ENCODE measurements at places on chromosomes 7 and 10.

DNA sequence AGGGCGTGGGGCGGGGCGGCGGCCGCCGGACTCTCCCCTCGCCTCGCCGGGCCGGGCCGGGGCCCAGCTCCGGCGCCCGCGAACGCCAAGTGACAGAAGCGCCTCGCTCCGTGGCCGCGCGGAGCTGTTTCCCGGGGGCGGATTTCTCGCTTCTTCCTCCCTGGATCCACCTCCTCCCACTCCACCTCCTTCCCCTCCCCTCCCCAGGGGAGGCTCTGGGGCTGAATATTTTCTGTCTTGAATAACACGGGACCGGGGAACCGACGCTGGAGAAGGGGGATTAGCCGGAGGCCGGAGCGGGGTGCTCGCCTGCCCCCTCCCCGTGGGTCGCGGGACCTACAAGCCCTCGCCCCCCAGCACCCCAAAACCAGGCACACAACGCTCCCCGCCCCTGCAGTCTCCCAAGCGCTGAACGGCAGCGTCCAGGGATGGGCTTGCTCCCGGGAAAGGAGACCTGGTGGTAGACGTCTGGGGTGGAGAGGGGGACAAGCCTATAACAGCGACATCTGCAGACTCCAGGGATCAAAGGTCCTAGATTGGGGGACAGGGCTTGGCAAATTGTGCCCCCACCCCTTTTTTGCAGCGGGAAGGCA, at the start of gene ARHGAP21:
Gene ARHGAP21, minus strand, starts transcription at position 100 of the 593 bp plus-strand sequence. CDS start 1,988 bp downstream, outside the sequence.
- DNase-seq: peak; percentile 77

DNA sequence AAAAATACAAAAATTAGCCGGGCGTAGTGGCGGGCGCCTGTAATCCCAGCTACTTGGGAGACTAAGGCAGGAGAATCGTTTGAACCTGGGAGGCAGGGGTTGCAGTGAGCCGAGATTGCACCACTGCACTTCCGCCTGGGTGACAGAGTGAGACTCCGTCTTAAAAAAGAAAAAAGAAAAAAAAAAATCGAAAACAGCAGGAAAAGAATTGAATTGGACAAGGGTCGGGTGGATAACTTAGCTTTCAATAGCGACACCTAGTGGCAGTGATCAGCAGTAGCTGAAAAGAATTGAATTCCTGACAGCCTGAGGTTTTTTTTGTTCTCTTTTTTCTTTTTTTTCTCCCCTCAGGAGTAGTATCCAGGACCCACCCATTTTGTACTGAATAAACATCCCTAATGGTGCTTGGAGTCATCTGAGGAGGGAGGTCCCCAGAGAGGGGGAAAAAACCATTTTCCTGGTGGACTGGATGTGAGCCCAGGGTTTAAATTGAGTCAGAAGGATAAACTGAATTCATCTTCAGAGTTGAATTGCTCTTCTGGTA, 55.1 kb downstream of the CYCS start:
- DNase-seq: peak; percentile 47

- peak; percentile 9 for DNase-seq
Observed at GRCh38 chr10:2927958-2928840, 139.1 kb upstream of the PFKP start.

DNA sequence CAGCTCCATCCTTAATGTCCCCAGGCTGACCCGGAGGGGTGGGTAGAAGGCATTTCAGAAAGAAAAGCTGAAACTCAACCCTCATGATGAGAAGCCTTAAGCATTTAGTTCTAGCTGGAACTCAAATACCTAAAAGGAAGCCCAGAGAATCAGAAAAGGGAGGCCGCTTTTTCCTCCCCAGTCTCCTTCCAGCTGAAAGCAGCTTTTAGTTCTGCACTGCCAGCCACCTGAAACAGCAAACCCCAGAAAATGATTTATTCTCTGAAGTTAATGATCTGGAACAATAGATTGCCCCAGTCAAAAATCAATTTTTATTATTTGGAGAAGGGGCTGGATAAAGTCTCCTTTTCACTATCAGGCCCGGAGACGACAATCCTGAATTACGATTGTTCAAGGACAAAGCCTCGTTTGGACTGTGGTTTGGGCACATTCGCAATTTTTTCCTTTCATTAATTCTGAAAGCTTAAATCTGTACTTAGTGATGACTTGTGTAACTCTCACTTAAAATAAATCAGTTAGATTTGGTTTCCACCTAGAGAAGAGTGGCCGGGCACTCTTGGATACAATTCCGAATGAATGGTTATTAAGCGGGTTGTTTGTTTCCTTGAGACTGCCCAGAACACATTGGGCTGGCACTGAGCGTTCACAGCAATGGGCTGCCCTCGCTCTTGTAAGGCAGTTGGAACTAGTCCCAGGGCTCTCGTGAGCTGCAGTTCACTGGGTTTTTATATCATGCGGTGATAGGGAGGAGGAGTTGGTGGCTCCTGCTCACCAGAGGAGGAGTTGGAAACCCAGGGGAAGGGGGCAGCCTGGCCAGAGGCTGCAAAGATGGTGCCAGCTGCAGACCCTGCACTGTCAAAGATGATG, 262.2 kb downstream of the CCSER2 start:
- DNase-seq: no peak

DNA sequence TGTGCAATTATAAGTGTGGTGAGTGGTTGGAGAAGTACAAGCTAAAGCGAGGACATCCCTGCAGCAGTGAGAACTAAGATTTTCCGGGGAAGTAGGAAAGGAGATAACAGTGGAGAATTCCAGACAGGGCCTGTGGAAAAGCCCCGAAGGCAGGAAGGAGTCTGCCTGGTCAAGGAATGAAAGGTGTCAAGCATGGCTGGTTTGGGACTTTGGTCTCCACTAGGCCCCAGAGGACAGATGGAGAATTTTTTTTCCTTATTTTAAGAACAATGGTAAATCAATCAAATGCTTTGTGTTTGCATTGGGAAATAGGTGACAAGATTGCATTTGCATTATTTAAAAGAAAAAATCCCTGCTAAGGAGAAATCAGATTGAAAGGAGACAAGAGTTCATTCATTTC, 3.2 kb upstream of the CEP55 start:
- no peak for DNase-seq

GRCh38 chr7:1609023-1609422, 39.2 kb upstream of the PSMG3 start:
- DNase-seq: no peak

DNA sequence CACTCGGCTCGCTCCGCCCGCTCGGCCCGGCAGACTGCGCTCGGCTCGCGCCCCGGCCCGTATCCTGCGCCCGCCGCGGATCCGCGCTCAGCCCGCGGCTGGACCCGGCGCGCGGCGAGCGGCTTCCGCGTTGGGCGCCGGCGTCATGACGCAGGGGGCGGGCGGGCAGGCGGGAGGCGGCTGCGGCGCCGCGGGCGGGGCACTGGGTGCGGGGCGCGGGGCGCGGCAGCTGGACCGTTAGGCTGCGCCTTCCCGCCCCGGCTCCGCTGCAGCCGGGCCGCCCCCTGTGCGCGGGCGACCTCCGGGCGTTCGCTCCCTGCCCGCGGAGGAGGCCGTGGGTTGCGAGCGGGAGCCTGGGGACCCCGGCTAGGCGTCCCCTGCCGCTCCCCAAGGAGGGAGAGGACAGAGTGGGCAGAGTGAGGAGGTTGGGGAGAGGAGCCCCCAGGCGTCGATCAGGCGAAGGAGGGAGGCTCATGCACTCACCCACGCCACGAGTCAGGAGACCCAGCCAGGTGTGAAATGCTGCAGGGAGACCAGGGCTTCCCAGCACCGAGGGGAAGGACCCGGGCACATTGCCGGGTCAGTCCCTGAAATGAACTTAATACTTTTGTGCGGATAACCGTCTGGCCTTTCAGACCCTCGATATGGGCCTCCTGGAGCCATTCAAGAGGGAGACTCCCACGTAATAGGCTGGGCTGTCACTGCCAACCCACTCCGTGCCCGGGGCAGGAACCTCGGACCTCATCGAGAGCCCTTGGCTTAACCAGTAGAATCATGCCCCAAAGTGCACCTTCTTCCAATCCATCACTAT, at the start of gene PIP4K2A:
Gene PIP4K2A, minus strand, starts transcription at position 100 of the 811 bp plus-strand sequence. CDS start 252 bp downstream, outside the sequence.
- peak; percentile 93 for DNase-seq

GRCh38 chr7:20312562-20312961, 18.1 kb upstream of the ITGB8 start:
- DNase-seq: no peak

DNA sequence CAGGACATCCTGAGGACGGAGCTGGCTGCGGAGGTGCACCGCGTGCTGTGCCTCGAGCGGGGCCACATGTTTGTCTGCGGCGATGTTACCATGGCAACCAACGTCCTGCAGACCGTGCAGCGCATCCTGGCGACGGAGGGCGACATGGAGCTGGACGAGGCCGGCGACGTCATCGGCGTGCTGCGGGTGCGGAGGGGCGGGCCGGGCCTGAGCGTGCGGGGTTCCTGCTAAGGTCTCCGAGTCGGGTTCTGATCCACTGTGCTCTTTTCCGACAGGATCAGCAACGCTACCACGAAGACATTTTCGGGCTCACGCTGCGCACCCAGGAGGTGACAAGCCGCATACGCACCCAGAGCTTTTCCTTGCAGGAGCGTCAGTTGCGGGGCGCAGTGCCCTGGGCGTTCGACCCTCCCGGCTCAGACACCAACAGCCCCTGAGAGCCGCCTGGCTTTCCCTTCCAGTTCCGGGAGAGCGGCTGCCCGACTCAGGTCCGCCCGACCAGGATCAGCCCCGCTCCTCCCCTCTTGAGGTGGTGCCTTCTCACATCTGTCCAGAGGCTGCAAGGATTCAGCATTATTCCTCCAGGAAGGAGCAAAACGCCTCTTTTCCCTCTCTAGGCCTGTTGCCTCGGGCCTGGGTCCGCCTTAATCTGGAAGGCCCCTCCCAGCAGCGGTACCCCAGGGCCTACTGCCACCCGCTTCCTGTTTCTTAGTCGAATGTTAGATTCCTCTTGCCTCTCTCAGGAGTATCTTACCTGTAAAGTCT, 10.4 kb downstream of the ATG9B start:
- DNase-seq: peak; percentile 93

GRCh38 chr7:946256-946996, 8.1 kb downstream of the ADAP1 start:
- no peak for DNase-seq

DNA sequence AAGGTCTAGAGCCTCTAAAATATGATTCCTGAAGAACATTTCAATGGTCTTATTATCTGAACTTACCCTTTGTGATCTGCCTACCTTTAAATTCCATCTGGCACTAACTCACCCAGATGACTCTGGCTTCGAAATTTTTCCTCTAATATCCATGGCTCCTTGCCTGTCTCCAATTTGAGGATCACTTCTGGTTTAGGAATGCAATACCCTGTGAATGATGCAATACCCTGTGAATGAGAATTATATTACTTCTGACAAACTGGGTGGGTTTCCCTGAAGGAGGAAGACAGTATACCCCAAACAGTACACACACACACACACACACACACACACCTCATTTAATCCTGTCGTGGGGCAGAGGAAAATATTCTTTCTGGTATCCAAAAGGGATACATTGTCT, 115.3 kb downstream of the ZNF33B start:
- DNase-seq: no peak

GRCh38 chr7:24290004-24290641, 6.1 kb downstream of the NPY start:
- DNase-seq: peak; percentile 4

DNA sequence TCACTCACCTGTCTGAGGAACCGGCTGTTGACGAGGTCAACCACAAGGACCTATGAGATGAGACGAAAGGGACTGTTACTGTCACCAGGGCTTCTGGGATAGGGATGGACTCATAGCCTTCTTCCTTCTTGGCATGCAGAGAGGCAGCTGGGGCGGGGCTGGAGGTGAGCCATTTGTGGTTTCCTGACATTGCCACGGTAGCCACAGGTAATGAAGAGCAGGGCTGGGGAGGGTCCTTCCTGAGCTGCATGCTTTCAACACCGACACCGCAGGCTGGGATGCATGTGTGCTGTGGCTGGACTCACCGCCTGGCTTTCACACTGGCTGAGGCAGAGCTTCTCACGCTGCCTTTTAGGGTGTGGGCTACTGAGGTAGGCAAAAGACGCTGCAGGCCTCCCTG, 46.4 kb upstream of the MKRN1 start:
- DNase-seq: no peak

DNA sequence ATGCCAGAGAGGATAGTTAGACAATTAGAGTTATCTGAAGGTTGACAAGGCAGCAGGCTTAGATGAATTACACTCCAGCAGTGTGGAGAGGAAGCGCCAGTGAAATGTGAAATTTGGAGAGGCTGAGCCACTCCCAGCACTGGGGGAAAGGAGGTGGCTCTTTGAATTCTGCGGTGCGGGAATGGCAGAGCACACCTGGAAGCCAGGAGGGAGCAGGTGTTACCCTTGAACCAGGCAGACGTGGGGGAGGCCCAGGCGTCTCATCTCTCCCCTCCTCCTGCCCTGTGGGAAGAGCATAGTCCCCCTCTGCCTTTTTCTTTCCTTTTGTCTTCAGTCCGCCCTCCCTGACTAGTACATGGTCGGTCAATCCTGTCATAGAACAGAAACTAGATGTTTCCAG, 203.1 kb downstream of the DPP6 start:
- DNase-seq: no peak

- no peak for DNase-seq
Observed at GRCh38 chr10:5737352-5737751, 52.7 kb downstream of the TASOR2 start.

DNA sequence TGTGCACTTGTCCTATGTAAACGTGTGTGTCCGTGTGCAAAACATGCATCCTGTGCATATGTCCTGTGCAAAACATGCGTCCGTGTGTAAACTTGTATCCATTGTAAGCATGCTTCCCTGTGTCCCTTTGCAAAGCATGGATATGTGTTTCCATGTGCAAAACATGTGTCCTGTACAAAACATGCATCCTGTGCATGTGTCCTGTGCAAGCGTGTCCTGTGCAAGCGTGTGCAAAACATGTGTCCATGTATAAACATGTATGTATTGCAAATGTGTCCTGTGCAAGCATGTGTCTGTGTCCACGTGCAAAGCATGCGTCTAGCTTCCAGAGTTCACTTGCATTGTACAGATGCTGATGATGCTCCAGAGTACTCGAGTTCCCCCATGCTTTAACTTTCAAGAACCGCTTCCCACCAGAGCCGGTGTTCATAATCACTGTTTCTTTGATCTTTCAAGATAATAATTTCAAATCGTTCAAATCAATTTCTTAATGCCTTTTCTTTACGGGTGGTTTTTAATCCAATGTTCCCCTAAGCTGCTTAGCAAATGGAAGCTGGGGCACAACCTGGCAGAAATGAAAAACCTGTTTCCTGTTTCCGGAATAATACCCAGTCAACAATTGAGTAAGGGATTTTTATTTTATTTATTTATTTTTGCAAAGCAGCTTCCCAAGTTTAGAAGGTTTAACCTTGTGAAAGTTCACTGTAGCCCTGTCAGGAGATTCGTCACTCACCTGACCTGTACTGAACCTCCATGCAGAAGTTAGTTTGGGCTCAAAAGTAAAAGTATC, 641 bp upstream of the ASB13 start:
- no peak for DNase-seq

- DNase-seq: no peak
Observed at GRCh38 chr10:92239600-92240288, 51.1 kb downstream of the CPEB3 start.

All from foreskin fibroblast (primary cell).